ENCODE measurements at places on chromosomes 12 and 14. TPM values are rescaled to one million over a fixed set of nuclear protein-coding genes. Genes with fewer than 3 reads are reported as not detected.

DNA sequence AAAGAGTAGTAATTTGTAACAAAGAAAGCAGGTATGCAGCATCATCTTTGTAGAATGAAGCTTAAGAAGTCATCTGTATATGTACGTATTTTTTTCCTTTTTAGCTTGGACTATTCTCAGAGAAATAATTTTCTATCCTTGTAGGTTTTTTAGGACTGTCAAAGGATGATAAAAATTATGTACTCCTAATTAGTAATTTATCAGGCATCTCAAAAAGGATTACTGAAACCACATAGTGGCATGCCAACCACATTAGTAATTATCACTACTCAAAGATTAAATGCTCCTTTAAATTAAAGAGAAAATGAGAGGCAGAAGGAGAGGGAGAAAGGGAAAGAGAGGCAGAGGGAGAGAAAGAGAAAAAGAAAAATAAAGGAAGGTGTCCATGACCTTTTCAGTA lies 17.3 kb downstream of the TTC8 start:
- peaks cover 3% of the 10 kb centered on the region for H3K36me3 ChIP-seq
- no peaks in the 10 kb centered on the region for H3K4me1 ChIP-seq

GRCh38 chr14:69891422-69891821 lies 12.2 kb downstream of the SMOC1 start:
- H3K27me3 ChIP-seq = no peaks in the 10 kb centered on the region
- no peak for DNase-seq
- H3K4me3 ChIP-seq = no peak overlapping the region
- H3K4me1 ChIP-seq = no peaks in the 10 kb centered on the region

GRCh38 chr12:75997658-75998057 lies 33.9 kb downstream of the PHLDA1 start:
- H3K4me3 ChIP-seq = no peak overlapping the region
- H3K4me1 ChIP-seq = no peaks in the 10 kb centered on the region
- DNase-seq = no peak
- H3K36me3 ChIP-seq = no peaks in the 10 kb centered on the region

GRCh38 chr12:40502322-40502721 lies 189.9 kb upstream of the CNTN1 start:
- no peak overlapping the region for H3K27ac ChIP-seq
- no peaks in the 10 kb centered on the region for H3K36me3 ChIP-seq
- no peak overlapping the region for H3K4me3 ChIP-seq
- H3K27me3 ChIP-seq = no peaks in the 10 kb centered on the region
- no peak for DNase-seq

DNA sequence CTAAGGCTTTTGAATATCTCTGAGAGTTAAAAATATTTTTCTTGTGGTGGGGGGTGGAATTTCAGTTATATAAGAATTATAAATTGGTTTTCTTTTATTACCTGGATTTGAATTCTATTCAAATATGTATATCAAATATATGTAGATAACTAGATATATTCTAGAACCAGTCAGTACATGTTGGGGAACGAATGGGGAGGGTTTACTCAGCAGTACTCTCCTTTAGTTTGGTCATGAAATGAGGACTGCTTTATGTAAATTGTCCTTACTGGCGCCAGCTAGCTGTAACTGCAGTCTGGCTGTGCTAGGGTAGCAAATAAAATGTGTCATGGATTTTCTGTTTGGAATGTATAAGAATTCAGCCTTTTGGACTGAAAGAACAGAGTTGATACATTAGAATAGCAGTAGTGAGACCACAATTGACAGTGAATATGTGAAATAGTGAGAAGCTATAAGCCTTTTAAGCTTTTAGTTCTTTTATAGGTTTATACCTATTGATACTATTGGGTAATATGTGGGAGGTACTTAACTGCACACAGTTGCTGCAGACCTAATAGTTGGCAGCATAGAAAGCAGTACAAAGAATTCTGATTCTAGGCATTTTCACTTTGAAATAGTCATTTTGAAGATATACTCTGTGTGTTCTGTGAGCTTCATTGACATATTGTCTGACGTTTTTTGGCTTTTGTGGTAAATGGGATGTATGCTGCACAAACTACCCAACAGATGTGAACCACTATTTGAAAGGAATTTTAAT lies 29.0 kb downstream of the ATF7IP start:
- peak; percentile 56 for DNase-seq
- peaks cover 22% of the 10 kb centered on the region for H3K4me1 ChIP-seq
- peak overlapping the region; percentile 4 for H3K4me3 ChIP-seq
- H3K27me3 ChIP-seq = no peaks in the 10 kb centered on the region
- peaks cover 3% of the 10 kb centered on the region for H3K36me3 ChIP-seq

- peaks cover 38% of the 10 kb centered on the region for H3K4me1 ChIP-seq
- H3K27ac ChIP-seq = peak overlapping the region; percentile 72
- H3K36me3 ChIP-seq = no peaks in the 10 kb centered on the region
- H3K27me3 ChIP-seq = no peaks in the 10 kb centered on the region
- DNase-seq = peak; percentile 14
- no peak overlapping the region for H3K4me3 ChIP-seq
Measured at GRCh38 chr14:64715146-64715627, 11.0 kb downstream of the PLEKHG3 start.

DNA sequence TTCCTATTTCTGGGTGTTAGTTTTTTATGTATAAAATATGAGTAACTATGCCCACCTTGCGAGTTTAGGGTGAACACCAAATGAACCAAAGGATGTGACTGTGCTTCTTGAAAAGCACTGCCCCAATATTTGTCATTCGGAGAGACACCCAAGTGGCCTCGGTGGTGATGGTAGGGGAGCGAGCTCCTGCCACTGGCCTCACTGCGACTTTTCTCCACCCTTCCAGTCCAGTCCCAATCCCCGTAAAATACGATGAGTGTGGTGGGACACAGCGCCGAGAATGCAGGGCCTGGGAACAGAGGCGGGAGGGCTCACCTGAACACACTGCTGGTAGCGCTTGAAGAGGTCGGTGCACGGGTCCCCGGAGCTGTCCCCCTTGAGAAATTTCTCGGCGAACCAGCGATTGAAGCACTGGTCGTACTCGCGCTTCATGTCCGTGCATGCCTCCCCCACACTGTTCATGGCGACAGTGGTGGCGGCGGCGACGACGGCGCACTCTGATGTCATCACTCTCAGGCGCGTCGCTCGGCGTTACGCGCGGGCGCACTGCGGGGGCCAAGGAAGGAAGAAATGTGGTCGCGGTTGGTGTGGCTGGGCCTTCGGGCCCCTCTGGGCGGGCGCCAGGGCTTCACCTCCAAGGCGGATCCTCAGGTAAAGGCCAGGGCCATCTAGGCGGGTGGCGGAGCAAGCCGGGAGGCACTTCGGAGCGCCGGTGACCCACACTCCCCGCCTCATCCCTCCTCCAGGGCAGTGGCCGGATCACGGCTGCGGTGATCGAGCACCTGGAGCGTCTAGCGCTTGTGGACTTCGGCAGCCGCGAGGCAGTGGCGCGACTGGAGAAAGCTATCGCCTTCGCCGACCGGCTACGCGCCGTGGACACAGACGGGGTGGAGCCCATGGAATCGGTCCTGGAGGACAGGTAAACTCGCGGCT lies at the start of the genes GATC and TRIAP1:
GATC (plus strand) TSS at position 534 of the 933 bp plus-strand sequence; CDS start at position 571, 37 bp downstream.
TRIAP1 (minus strand) TSS at position 474 of the 933 bp plus-strand sequence; CDS start at position 462, 12 bp downstream.
- H3K36me3 ChIP-seq = peaks cover 24% of the 10 kb centered on the region
- DNase-seq = peak; percentile 98
- peak within 1 kb of the TSS; percentile 95 for H3K27ac ChIP-seq
- H3K27me3 ChIP-seq = no peaks in the 10 kb centered on the region

DNA sequence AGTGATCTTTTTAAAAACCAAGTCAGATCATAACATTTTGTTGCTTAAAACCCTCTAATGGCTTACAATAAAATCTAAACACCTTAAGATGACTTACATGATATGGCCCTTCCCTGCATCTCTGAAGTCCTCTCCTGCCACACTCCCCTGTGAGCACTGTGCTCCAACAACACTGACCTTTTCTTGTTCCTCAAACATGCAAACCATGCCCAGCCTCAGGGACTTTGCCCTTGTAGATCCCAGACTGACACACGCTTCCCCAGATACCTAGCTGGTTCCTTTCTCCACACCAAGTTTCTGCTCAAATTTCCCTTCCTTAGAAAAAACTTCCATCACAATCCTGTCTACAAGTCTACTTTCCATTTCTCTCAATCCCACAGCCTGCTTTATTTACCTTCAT lies 128.6 kb downstream of the IPO8 start:
- no peaks in the 10 kb centered on the region for H3K4me1 ChIP-seq
- no peaks in the 10 kb centered on the region for H3K27me3 ChIP-seq
- H3K4me3 ChIP-seq = no peak overlapping the region
- H3K27ac ChIP-seq = no peak overlapping the region

DNA sequence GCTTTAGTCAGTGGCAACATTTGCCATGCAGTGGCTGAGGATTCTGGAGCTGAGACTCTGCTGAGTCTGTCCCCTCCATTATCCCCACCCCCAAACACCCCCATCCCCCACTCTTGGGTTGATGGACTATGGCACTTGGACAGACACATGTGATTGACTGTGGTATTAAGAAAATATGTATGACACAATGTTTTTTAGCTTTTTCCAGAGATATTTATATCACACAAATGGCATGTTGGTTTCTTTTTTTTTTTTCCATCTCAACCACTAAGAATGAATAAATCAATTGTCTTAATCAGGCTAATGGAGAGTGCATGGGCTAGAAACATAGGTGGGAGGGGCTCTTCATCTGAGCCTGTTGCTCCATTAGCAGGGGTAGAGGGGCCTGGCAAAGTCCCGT lies 30.7 kb upstream of the MAP1LC3B2 start:
- H3K27ac ChIP-seq = no peak overlapping the region
- no peak for DNase-seq
- peaks cover 9% of the 10 kb centered on the region for H3K4me1 ChIP-seq
- no peaks in the 10 kb centered on the region for H3K27me3 ChIP-seq
- no peak overlapping the region for H3K4me3 ChIP-seq

DNA sequence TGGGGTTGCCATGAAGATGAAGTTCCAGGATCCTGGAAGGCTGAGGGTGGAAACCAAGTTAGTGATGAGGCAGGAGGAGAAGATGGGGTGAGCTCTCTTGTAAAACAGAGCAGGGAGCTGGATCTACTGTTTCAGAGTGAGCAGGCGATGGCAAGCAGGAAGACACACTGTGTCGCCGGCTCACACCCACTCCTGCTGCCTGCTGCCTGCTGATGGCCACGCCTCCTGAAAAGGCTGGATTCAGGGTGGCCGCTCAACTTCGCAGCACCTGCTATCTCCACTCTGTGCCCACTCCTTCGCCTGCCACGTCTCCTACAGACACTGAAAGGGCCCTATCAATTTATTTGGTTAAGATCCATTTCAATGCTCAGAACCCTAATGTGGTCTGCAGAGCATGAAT lies 96.1 kb downstream of the RBM19 start:
- no peak overlapping the region for H3K27ac ChIP-seq
- peaks cover 12% of the 10 kb centered on the region for H3K36me3 ChIP-seq
- no peak for DNase-seq
- no peaks in the 10 kb centered on the region for H3K27me3 ChIP-seq
- no peak overlapping the region for H3K4me3 ChIP-seq
- H3K4me1 ChIP-seq = no peaks in the 10 kb centered on the region

DNA sequence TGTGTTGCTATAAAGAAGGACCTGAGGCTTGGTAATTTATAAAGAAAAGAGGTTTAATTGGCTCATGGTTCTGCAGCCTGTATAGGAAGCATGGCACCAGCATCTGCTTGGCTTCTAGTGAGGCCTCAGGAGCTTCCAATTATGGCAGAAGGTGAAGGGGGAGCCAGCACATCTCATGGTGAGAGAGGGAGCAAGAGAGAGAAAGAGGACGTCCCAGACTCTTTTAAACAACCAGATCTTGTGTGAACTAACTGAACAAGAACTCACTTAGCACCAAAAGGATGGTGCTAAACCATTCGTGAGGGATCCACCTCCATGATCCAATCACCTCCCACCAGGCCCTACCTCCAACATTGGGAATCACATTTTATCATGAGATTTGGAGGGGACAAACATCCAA lies 6.1 kb upstream of the SNAPC1 start:
- H3K27ac ChIP-seq = no peak overlapping the region
- no peaks in the 10 kb centered on the region for H3K36me3 ChIP-seq
- no peaks in the 10 kb centered on the region for H3K27me3 ChIP-seq
- H3K4me3 ChIP-seq = no peak overlapping the region
- peaks cover 8% of the 10 kb centered on the region for H3K4me1 ChIP-seq

DNA sequence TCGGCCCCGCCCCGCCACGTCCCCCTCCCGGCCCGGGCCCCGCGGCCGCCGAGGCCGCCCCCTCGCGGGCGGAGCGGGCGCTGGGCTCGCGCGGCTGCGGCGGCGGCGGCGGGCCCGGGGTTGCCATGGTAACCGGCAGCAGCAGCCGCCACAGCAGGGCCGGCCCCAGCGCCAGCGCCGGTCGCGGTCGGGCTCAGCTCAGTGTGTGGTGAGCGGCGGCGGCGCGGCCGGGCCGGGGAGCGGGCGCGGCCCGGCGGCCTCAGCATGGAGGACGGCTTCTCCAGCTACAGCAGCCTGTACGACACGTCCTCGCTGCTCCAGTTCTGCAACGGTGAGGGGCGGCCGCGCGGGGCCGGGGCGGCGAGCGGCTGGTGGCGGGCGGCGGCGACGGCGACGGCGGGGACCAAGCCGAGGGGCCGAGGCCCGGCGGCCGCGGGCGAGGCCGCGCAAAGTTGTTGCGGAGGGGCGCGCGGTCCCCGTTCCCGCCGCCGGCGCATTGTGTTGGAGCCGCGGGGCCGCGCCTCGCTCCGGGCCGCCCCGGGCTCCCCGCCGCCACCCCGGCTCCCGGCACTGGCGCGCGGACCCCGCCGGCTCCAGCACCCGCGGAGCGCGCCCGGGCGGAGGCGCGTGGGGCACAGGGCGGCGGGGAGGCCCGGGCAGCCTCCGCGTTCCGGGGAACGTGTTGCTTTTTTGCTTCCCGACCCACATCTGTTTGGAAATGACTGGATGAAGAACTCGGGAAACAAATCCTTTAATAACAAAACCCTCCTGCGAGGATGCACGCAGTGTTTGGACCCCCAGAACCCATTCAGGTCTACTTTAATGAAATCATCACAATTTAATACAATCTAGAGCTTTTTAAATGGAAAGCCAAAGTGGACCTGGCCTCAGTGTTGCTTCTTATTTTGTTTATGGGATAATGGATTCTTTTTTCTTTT lies at the start of gene EML1:
EML1 (plus strand) TSS at position 201 of the 938 bp plus-strand sequence; CDS start at position 265, 64 bp downstream.
- H3K27ac ChIP-seq = peak within 1 kb of the TSS; percentile 83
- H3K4me3 ChIP-seq = peak within 1 kb of the TSS; percentile 10
- H3K36me3 ChIP-seq = no peaks in the 10 kb centered on the region
- H3K27me3 ChIP-seq = no peaks in the 10 kb centered on the region
- DNase-seq = peak; percentile 85
- peaks cover 21% of the 10 kb centered on the region for H3K4me1 ChIP-seq

- DNase-seq = no peak
- H3K36me3 ChIP-seq = no peaks in the 10 kb centered on the region
- no peaks in the 10 kb centered on the region for H3K4me1 ChIP-seq
- no peaks in the 10 kb centered on the region for H3K27me3 ChIP-seq
Measured at GRCh38 chr12:38662829-38663228, 242.6 kb downstream of the CPNE8 start.

DNA sequence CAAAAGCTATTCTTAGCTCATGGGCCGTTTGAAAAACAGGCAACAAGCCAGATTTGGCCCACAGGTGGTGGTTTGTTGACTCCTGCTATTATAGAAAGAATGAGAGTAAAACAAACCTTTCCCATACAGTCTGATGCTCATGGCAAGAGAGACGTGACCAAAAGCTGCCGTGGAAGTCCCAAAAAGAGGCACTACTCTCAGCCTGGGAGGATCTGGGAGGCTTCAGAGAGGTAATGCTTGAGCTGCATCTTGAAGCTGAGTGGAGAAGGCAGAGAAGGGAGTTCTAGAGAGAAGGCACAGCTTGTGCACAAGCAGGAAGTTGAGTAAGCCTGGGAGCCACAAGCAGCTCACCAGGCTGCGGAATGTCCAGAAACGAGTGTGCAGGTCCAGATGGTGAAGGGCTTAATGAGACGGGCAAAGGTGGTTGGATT lies 9.6 kb downstream of the PLXNC1 start:
- no peak for DNase-seq
- no peaks in the 10 kb centered on the region for H3K27me3 ChIP-seq
- H3K4me1 ChIP-seq = no peaks in the 10 kb centered on the region
- no peaks in the 10 kb centered on the region for H3K36me3 ChIP-seq
- no peak overlapping the region for H3K27ac ChIP-seq

The BLTP3B gene
- 24.2 TPM for total RNA-seq

The GDF3 gene
- total RNA-seq = not detected

The SERPINA10 gene
- total RNA-seq = not detected

The SP7 gene
- not detected for total RNA-seq

The DPPA3 gene
- not detected for total RNA-seq

All from upper lobe of left lung (tissue), 6 donors.